ENCODE measurements at places on chromosomes 13 and 19. TPM values are rescaled to one million over a fixed set of nuclear protein-coding genes. Genes with fewer than 3 reads are reported as not detected.

DNA sequence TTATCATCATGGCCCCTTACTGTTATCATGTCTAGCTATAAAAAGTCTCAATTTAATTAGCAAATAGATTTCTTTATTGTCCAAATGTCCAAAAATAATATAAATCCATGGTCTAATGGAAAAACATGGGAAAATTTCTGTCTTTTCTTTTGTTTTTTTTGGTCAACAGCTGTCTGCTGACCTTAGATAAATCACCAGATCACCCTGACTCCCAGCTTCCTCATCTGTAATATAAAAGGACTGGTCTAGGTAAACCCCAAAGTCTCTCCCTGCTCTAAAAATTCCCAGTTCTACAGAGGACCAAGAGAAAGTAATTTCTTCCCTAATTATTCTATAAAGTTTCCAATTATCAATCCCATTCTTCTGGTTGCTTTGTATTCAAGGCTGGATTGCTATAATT is 30.7 kb upstream of the RCBTB2 start:
- no peak for DNase-seq

DNA sequence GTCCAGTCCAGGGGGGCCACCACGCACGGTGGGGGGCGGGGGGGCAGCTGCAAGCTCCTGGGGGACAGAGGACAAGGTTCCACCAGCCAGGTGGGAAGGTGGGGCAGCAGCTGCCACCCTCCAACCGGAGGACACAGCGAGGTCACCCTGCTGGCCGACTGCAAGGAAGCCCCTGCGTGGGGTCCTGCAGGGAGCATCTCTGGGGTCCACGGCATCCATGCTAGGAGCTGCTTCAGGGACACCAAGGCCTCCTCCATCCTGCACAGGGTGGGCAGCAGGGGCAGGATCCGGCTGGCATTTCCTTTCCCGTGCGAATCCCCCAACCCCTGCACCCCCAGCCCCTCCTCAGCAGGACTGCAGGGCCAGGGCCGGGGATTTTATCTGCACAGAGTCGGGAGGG is 8.3 kb upstream of the KLF16 start:
- DNase-seq = no peak

ZNF254 gene
- 76.5 TPM for total RNA-seq

- DNase-seq = no peak
Observed at GRCh38 chr13:68304286-68304893, 1074.3 kb upstream of the PCDH9 start.

Data from urinary bladder (tissue), 4 donors.